Fibroblast of gingiva (primary cell): ENCODE measurements at places on chromosomes 5 and 9.

DNA sequence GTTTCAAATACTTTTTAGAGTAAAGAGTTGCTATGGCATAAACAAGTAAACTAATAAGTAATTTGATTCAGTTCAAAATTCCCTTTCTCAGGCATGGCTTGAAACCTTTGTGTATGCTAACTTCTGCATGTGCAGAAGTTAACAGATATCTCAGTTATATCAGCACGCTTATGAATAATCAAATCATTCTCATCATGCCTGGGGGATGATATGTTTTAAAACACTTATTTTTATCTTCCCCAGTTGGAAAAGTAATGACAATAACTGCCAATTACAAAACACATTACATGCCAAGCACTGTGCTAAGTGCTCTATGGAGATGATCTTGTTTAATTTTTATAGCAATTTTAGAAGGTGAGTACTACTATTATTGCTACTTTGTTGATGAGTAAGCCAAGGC is 146.4 kb downstream of the YIPF5 start:
- DNase-seq: no peak

GRCh38 chr5:150356575-150357294 is 762 bp upstream of the TCOF1 start:
- no peak for DNase-seq

- no peak for DNase-seq
These were observed 5.6 kb downstream of the HOMER1 start for GRCh38 chr5:79508354-79508753.

DNA sequence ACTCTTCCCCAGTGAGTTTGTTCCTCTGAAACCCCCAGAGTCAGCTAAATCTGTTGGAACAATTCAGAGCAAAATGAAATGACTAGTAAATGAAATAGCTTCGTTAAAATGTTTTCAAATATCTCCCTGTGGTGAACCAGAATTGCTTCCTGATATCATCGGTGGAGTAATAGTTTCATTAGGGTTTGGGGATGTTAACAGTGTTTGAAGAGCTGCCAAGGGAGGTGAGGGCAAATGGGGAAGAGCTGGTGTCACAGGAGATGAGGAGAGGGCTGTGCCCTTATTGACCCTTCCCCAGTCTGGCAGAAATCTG is 4.3 kb upstream of the C7 start:
- DNase-seq: no peak

- DNase-seq: no peak
These were observed 141.2 kb upstream of the FOXD4L5 start for GRCh38 chr9:65426231-65426630.

- DNase-seq: peak; percentile 65
These were observed 931 bp downstream of the FAM219A start for GRCh38 chr9:34457266-34458012.

- peak; percentile 13 for DNase-seq
These were observed 52.2 kb downstream of the HSD17B3 start for GRCh38 chr9:96249746-96250145.
